AML-193 (cell line): ENCODE measurements at places on chromosomes 3 and 15.

DNA sequence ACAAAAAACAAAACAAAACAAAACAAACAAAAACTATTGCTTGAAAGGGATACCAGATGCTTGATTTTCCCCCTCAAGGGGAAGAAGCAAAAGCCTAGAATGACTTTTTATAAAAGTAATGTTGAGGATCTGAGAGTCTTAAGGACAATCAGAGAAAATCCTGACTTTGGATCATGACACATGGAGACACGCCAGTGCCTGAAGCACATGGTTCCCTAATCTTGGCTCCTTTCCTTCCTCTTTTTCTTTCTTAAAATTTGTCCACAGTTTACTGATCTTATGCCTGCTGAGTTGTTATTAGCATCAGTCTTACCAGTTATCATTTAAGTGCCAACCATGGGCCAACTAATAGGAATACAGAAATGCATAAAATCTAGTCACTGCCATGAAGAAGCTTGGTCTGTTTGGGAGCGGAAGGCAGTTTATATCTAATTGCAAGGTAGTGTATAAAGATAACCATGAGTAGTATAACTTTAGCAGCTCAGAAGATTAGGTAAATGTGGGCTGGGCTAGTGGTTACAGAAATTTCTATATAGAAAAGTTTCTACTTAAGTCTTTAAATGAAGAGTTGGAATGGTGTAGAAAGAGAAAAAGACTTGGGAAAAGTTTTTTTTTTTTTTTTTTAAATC, 6.9 kb downstream of the GLCE start:
- DNase-seq = peak; percentile 40

GRCh38 chr15:87477737-87478686, 778.5 kb downstream of the NTRK3 start:
- DNase-seq = no peak

DNA sequence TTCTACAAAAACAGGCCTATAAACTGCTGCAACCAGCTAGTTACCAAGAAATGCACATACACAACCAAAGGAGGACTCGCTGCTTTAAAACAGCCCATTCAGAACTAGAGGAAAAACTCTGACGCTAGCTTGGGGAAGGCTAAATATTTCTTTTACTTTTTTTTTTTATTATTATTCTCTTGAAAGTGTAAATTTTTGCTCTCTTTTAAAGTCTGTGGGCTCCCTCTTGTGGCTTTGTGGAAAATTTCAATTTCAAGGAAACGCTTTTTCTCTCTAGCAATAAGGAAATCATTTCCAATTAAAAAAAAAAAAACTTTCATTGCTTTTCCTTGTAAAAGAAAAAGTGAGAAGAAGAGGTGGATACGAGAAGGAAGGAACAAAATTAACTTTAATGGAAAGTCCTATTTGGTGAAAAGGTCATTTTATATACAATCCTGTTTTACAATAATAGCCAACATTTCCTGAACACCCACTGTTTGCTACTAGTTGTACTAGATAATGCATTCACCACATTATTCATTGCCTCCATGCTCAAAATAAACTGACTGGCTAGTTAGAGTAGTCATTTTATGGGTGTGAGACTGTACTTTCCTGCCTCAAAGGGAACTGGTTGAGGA, 51.2 kb upstream of the SAMMSON start:
- DNase-seq = peak; percentile 27

DNA sequence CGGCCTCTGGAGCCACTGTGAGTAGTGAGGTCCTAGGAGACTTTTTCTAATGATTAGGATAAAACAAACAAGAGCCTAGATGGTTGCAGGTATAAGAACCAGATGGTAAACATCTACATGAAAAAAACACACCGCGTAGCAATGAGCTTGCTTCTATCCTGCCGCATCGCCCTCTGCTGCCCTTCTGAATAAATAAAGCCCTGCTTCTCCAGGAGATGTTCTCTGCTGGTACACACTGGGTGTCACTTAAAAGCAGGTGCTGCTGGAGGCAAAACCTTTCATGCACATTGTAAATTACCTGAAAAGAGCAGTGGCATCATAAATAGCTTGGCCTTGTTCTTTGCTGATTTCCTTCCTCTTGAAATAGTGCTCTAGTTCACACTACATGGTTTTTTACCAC, 164.4 kb upstream of the TOPAZ1 start:
- DNase-seq = no peak

DNA sequence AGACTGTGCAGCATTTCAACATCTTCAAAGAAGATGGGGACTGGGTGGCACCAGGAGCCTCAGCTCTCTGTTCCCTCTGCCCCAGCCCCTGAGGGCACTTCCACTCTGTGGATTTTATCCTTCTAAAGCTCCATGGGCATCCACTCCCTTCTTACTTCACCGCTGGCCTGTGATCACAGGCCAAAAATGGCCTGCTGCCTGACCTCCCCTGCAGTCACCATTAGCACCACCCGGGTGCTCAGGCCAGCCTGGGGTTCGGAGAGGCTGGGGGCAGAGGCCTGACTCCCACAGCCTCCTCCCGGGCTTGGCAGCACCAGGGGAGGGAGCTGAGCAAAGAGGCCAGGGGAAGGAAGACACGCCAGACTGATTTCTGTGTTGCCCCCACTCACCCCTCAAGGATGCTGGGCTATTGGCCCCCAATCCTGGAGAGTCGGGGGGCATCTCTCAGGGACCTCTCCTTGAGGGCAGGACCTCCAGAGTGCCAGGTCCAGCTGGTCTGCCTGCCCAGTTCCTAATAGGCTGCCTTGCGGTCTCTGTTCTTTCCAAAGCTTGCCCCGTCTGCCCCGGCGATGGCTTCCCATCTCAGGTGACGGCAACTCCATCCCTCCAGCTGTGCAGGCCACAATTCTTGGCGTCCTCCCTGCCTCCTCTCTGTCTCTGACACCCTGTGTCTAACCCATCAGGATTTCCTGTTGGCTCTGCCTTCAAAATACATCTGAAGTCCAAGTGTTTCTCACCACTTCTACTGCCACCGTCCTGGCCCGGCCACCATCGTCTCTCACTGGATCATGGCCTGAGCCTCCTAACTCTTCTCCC, 67.1 kb downstream of the EXOG start:
- no peak for DNase-seq

- DNase-seq = no peak
These were observed 60.4 kb downstream of the IL12A start for GRCh38 chr3:160049038-160049437.

DNA sequence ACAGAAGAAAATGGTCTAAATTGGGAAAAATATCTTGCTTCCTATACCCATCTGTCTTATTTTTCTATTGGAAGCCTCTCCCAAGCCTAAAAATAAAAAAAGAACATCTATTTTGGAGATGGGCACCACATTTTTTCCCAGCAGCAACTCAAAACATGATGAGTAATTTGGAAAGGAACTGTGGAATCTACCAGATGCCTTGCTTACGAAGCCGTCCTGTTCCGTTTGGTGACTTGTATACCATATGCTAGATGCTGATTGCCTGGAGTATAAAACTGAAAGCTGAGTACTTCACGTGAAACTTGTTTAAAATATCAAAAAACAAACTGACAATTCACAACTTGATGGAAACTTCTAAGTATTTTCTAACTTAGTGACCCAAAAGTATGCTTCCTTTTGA, 491.0 kb downstream of the ROBO2 start:
- DNase-seq = no peak

DNA sequence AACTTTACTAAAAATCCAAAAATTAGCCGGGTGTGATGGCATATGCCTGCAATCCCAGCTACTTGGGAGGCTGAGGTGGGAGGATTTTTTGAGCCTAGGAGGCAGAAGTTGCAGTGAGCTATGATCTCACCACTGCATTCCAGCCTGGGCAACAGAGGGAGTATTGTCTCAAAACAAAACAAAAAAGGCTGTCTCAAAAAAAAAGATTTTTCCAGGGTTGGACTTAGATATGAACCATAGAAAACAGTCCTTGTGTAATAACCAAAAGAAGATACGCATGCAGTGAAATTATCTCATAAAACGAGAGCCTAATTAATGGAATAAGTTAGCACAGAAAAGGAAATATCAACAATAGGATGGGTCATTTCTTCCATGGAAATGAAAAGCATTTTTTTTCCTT, 320.4 kb upstream of the RASGRP1 start:
- DNase-seq = no peak

- DNase-seq = no peak
These were observed 90.2 kb downstream of the NFKBIZ start for GRCh38 chr3:101939361-101940049.

- DNase-seq = no peak
These were observed 1025.5 kb upstream of the NR2F2 start for GRCh38 chr15:95304947-95305400.

GRCh38 chr3:177321819-177322218, 124.5 kb upstream of the TBL1XR1 start:
- no peak for DNase-seq

DNA sequence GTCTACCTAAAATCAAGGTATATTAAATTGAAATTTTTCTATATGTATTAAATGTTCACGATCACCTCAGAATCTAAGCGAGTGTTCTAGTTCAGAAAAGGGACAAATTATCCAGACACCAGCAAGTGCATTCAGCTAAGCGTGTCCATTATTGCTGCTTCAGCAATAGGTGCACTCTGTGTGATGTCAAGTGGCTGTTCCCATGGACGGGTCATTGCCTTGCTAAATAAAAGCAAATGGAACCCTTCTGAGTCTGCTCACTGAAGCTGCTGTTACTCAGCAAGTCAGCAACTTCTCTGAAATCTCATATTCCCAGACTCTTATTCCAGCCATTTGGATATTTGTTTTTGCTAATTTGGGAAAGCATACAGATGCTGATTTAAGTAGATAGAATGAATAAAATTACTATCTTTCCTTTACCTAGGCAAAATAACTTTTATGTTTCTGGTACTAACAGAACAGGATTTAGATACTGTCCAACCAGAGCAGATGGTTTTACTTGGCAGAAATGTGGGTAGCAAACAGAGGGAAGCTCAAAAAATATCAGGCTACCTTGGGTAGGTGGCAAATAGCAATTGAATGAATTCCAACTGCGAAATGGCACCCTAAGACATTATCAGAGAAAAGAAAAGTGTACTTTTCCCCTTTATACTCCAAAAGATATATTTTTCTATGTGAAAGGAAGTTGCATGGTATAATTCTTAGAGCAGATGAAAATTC, 407.0 kb downstream of the GAP43 start:
- DNase-seq = no peak

DNA sequence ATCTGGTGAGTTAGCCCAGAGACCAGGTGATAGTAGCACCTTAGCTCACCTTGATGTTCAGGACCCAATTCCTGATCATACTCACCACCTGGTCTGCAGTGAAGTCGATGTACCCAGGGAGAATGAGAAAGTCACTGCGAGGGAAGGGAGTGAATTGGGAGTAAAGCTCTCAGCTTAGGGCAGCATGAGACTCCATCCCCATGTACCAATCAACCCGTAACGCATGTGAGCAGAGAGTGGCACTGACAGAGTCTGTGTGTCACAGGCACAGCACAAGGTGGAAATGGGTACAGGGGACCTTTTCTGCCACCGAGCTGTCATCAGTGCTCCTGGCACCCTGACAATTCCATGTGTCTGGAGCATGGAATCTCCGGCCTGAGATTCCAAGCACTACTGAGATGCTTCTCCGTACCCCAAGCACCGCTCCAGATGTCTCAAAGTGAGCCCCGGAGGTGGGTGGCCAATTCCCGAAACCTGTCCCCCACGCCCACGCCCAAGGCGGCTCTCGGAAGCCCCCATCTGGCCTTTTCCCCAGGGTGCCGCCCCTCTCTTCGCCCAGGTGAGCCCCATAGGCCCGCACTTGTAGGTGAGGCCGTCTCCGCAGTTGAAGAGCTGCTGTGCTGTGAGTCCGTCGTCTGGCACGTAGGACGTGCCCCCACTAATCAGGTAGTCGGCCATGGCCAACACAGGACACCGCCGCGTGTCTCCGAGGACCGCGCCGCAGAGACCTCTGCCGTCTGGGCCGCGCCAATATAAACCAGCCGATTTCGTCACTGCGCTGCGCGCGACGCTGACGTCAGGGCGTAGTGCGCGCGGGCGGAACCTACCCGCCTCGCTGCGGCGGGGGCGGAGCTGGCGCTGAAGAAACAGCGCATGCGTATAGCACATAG, at the start of gene IMPDH2:
Gene IMPDH2 (minus strand): TSS at position 726 of the 890 bp plus-strand sequence. CDS start 48 bp downstream, at position 678.
- DNase-seq = peak; percentile 94
